CD4-positive, CD25-positive, alpha-beta regulatory T cell (primary cell): ENCODE measurements at places on chromosomes 12 and 14.

- no peak for DNase-seq
Measured at GRCh38 chr12:38646146-38646545, 259.2 kb downstream of the CPNE8 start.

- DNase-seq = peak; percentile 56
Measured at GRCh38 chr14:92121207-92121669, 268 bp downstream of the NDUFB1 start.

DNA sequence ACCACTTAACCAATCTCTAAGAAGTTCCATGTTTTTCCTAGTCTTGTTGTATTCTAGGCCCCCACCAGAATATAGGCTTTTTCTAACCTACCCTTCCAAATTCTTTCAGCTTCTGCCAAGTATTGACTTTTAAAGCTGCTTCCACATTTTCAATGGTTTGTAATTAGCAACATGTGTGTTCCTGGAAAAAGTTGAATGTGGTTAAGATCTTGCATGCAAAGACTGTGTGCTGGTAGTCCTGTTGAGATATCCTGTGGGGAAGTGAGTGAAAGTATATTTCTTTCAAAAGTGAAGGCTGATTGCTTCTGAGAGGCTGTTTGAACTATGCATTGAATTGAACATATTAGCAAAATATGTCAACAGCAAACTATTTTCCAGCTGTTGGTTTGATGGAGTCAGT is 646 bp upstream of the OR6C4 start:
- DNase-seq = no peak

- no peak for DNase-seq
Measured at GRCh38 chr14:96139169-96139568, 65.5 kb upstream of the BDKRB2 start.

DNA sequence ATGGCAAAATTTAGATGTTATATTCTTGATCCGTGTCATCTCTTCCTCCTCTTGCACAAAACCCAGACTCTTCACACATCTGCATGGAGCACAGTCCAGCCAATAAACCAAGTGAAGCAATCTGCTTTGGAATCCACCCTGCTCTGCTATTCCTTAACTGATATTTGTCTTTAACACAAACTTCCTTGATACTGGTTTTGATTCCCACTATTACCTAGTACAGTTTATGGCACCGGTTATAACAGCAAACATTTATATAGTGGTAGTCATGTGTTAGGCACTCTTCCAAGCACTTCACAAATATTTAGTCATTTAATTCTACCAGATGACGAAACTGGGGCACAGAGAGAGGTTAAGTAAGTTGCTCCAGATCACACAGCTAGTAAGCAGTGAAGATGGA is 12.5 kb downstream of the STYK1 start:
- no peak for DNase-seq

GRCh38 chr12:62903151-62903550 is 31.8 kb downstream of the PPM1H start:
- no peak for DNase-seq
